AG04449 (cell line): ENCODE measurements at places on chromosomes 12 and 14.

- DNase-seq = no peak
Observed at GRCh38 chr12:131003716-131004045, 50.0 kb downstream of the ADGRD1 start.

DNA sequence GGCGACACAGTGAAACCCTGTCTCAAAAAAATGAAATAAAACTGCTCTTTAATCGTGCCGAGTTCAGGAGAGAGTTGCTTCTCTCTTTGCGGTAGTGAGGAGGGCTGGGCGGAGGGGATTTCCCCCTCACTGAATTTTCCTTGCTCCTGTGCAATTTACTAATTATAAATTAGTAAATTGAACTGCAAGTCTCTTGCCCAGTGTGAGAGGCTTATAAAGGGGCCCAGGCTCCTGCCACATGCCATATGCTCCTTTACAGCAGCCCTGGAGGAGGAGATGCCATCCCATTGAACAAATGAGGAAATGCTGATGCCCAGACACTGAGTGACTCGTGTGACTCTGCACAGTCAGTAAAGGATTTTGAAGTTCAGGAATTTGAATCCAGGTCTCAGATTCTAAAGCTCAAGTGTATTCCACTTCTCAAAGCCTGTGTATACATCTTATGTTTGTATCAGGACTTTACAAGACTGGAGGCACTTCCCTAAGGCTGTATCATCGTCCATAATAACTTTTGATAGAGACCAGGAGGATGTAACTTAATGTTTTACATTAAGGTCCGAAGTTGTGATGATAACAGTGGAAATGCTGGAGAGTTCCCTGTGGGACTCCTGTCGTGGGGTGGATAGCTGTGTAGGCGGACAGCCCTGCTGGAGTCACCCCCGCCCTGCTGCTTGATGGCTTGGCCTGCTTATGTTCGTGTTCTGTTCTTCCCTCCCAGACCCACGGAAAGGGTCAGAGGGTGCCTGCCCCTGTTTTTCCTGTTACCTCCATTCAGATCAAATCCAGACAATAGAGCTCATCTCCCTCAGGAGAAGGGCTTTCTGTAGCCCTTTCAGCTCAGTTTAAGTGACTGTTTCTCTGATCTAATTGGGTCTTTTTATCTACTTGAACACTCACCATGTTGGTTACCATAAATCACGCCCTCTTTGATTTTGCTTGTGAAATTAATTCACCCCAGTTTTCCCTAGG lies 13.9 kb downstream of the PELI2 start:
- DNase-seq = no peak

DNA sequence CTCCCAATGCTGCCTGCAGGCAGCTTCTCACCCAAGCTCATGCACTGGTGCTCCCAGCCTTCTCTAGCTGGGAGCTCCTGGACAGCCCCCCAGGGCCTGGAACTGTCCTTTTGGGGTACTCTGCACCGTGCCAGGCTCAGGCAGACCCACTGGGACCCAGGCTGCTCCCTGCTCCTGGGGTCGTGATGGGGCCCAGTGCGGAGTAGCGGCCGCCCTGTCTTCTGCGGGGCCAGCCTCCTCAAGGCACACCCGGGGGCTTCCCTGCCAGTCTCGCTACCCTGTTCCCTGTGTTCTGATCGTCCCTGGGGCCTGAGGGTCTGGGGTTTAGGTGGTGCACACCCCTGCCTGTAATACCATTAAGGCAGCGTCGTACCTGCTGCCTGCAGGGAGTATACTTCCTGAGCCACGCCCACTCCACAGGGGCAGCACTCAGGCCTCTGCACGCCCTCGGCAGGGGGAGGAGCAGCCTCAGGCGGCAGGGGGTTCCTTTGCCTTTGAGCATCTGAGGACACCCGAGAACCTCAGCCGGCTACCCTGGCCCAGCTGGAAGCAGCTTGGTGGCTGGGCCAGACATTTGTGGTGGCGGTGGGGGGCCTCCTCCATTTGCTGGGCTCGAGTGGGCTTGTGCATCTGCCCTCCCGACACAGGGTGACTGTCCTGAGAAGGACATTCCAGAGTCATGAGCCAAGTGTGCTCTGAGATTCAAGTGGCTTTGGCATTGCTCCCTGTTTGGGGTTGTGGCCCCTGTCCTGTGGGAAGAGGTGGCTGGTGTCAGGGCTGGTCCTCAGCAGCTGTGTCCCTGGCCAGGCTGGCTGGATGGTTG lies 9.2 kb upstream of the CRIP2 start:
- no peak for DNase-seq

- DNase-seq = no peak
Observed at GRCh38 chr12:15562263-15562662, 226.9 kb downstream of the EPS8 start.

DNA sequence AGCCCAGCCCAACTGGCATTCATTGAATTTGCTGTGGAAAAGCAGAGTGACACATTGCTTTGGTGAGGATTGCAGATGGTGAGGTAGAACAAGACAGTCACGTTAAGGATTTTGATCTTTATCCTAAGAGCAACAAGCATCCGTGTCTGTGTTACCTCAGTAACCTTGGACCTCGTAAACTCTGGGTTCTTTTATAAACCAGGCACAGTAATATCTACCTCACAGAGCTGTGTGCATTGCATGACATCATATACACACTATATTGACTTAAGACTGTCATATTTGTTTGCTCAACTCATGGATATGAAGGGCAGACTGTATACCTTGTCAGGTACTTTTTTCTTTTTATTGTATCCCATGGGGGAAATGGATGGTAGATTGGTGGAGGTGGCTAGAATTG lies 156.2 kb downstream of the ETV6 start:
- no peak for DNase-seq

GRCh38 chr12:98188650-98189077 lies 326.7 kb upstream of the TMPO start:
- no peak for DNase-seq

DNA sequence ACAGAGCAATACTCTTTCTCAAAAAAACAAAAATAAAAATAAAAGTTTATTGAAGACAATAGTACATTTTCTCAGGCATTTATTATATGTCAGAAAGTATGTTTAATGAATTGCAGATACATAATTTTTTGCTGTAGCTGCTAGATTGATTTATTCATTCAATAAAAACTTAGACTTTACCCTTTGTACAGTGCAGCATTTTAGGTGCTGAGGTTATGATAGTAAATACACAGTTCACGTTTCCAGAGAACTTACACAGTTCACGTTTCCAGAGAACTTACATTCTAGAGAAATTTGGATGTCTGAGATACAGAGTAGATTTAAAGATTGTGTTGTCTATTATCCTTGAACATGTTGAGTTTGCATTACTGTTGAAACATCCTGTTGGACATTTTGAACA lies 25.3 kb downstream of the TMTC3 start:
- no peak for DNase-seq

DNA sequence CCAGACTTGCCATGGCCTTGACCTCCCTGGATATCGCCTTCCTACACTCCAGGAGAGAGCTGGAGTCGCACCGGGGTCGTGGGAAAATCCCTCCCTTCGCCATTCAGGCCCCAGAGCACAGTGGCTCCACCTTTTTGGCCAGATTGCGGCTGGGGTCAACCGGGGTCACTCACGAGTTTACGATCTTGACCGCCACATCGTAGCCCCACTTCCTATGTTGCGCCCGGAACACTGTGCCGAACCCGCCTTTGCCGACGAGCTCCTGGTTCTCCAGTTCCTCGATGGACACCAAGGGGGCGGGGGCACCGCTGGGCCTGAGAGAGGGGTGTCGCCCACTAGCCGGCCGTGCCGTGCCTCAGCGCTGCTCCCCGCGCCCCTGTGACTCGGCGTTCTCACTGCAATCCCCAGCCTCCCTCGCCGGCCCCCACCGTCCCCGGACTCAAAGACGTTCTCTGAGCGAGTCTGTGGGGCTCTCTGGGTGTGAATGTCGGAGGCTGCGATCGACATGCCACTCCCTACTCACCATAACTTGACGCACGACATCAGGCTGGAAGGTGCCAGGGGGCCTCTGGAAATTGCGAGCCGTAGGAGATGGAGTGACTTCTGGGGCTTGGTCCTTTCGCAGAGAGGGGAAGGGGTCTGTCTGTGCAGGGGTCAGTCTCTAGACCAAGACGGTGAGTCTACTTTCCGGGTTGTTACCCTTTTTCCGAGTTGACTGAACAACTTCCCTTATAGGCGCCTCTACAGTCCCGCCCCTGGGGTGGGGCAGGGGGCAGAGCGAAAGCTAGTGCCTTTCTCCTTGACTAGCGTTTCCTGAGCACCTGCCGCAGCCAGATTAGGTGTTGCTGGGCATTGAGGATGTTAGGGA lies at the start of gene RIPK3:
TSS of gene RIPK3 (minus strand) at position 708 of the 868 bp plus-strand sequence. CDS start at position 543, 165 bp downstream.
- no peak for DNase-seq

GRCh38 chr14:71551291-71551950 lies 380.8 kb upstream of the RGS6 start:
- peak; percentile 83 for DNase-seq

DNA sequence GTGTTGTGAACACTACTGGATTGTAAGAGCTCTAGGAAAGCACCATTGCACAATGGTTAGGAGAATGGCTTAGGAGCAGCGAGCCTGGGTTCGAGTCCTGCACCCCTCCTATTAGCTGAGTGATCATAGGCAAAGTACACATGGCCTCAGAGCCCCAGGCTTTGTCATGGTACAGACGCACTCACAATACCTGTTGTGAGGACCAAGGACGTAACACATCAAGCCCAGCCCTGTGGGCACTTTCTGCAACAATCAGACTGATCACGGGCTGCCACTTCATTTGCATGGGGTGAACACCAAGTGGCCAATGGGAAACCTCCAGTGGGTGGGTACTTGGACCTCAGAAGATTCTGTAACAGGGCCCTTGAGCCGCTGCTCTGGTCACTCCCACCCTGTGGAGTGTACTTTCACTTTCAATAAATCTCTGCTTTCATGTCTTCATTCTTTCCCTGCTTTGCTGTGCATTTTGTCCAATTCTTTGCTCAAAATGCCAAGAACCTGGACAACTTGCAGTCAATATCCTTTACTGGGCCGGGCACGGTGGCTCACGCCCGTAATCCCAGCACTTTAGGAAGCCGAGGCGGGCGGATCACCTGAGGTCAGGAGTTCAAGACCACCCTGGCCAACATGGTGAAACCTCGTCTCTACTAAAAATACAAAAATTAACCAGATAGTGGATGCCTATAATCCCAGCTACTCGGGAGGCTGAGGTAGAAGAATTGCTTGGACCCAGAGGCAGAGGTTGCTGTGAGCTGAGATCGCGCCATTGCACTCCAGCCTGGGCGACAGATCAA lies 28.2 kb downstream of the GLRX5 start:
- no peak for DNase-seq

DNA sequence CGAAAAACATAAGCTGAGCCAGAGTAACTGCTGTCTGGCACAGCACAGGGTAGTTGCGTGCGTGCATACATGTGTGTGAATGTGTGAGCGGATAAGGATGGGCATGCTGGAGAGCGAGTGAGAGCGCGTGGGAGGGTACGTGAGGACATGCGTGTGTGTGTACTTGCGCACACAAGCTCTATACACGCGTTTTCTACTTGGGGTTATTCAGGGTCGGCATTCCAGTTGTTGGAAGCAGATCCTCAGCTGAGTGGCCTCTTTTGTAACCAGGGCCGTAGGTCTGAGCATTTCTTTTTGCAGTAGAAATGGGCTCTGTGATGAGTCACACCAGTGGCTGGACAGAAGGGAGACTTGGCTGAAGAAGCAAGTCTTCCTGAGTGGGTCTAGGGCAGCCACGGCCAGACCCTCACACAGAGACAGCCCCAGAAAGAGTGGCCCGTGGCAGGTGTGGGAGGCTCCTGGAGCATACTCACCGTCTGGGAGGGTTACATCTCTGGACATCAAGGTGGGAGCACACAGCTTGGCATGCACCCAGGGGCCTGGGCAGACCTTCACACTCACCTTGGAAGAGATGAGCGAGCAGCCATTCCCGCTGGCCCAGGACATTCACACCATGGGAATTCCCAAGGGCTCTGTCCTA lies 78.0 kb downstream of the LRRC74A start:
- DNase-seq = peak; percentile 66

DNA sequence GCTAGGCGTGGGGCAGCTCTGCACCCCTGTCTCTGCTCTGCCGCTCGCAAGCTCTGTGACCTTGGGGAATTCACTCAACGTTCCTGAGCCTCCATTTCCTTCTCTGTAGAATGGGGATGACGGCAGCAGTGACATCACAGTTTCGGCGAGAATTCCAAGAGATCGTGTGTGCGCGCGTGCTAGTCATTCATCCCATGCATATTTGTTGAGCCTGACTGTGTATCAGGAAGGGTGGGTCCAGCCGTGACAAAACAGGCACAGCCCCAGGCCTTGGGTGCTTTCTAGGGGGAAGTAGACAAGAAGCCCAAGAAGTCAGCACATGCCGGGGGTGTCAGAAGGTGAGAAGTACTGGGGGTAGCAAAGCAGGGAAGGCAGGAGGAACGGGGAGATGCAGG lies 145.6 kb upstream of the NCOR2 start:
- no peak for DNase-seq

- DNase-seq = no peak
Observed at GRCh38 chr12:44581642-44582242, 294.4 kb downstream of the NELL2 start.

GRCh38 chr14:52380294-52380693 lies 66.2 kb downstream of the PTGER2 start:
- no peak for DNase-seq

DNA sequence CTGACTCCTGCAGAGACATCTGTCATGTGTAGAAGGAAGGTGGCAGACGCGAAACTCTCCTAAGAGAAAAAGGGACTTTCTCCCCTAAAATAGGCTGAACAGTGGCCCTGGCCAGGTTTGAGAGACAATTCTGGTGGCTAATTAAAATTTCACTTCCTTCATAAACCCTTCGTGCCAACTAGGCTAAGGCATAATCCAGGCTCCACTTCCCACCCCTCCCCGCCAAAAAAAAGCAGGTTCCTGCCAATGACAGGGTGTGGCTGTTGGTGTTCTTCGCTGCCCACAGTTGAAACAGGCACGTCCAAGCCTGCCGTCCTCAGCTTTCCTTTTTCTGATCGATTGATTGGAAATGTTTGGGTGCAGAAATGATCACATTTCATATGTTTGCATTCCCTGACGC lies 144.6 kb downstream of the GCH1 start:
- no peak for DNase-seq

GRCh38 chr14:106683631-106684030 lies 1157.2 kb downstream of the TMEM121 start:
- no peak for DNase-seq

DNA sequence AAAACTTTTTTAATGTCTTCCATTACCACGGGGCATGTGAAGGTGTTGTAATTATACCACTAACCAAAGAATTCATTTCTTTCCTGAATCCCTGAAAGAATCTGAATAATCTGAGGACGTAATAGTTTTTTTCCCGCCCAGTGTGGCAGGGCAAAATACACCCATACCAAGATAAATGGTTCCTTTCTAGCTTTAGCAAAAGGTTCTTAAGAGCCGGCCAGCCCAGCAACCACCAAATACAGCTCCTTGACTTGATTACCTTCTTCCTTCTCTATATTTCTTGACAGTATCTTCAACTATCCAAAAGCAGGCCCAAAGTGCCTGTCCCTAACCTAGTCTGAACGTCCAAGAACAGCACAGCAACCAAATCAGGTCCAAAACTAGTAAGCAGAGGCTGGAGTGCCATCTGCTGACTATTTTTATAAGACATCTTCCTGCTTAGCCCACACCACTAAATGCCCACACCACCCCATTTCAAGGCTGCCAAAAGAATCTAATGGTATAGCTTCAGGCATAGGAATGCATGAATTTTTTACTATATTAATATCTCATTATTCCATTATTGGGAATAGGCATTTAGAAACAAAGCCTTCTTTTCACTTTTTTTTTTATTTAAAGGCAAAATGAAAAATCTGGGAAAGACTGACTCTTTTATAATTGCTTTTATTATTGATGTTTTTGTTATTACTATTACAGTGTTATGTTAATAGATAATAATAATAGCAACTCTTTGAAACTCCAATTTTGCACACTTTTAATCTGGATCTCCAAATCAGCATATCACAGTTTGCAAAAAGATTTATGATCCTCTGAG lies 524.4 kb downstream of the MED13L start:
- DNase-seq = peak; percentile 17
